ENCODE measurements at places on chromosomes 6 and 20.

DNA sequence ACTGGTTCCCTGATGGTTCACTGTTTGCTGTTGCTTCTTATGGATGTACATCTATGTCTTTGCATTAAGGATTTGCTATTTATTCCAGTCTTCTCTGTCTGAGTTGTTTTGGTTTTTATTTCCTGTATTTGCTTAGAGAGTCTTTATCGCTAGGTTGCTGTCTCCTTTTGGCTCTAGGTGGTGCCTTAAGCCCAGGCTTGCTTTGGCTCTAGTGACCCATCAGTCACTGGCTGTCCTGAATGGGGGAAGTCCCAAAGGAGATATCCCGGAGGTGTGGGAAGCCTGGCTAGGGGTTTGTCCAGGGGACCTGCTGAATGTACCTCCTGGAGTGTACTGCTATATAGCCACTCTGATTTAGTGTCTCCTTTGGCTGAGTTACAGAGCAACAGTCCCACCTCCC, 53.4 kb downstream of the MCHR2 start:
- DNase-seq = no peak

DNA sequence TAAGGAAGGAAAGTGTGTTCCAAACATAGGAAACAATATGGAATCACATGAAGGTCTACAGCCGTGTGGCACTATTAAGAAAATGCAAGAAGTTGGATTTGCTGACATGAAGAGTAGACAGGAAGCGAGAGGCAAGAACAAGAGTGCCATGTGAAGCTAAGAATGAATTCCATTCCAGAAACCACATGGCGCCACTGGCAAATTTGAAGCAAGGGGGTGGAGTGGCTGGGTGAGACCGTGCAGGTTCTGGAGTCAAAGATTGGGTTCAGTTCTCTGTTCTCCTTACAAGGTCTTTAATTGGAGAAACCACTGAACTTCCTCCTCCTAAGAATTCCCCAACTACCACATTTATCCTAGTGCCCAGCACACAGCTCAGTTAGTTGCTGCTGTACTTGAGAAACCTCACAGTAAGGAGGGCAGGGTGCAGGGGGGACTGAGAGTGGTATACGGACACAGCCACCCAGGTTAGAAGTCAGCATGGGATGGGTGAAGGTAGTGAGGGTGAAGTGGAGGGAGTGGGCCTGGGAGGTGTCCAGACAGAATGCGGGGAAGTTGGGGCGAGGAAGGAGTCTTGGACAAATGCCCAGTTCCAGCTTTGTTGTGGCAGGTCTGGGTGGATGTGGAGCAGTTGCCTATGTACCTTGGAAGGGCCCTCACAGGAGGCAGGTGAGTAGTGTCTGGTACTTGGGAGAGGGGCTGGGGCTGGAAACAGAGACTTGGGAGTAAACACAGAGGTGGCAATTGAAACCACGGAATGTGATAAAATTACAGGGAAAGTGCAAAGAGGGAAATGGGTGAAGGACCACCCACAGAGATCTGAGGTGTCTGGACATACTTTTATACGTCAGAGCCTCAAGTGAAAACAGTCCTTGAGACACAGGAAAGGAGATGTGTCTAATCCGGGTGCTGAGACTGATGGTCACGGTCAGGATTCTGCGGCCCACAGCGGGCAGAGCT, 14.3 kb downstream of the LYRM4 start:
- no peak for DNase-seq

DNA sequence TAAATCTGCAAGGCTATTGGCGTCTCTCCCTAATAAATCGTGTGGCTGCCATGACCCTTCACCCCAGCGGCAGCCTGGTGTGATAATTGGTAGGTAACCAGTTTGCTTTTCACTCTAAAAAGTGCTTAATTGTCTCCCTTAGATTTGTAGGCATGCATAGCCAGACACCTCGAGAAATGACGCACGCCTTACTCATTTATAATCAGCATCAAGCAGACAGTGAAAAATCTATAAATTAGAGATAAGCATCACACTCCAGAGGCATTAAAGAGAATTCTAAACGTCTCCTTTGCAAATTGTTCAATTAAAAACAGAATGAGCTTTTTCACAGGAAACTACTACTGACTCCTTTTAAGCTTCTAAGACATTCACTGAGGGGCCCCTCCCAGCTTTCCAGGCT, 110.2 kb upstream of the RPS6KA2 start:
- no peak for DNase-seq

GRCh38 chr20:36744764-36745191, 1.1 kb downstream of the NDRG3 start:
- no peak for DNase-seq

- no peak for DNase-seq
Observed at GRCh38 chr6:41967312-41968287, 26.0 kb upstream of the CCND3 start.

GRCh38 chr6:166739117-166739975, 112.3 kb upstream of the RPS6KA2 start:
- no peak for DNase-seq

GRCh38 chr6:23173234-23173633, 603.9 kb downstream of the HDGFL1 start:
- no peak for DNase-seq

GRCh38 chr6:44428682-44429081, 41.2 kb downstream of the CDC5L start:
- no peak for DNase-seq

All from stimulated activated CD4-positive, alpha-beta T cell treated with anti-CD3 and anti-CD28 coated beads, Interleukin-1b, Interleukin-23, amount 100 ng/mL, for 24 hours (primary cell).